ENCODE measurements at places on chromosomes 4 and X.

GRCh38 chr4:168723569-168723968 lies 226.7 kb downstream of the PALLD start:
- DNase-seq, result no peak

- DNase-seq, result no peak
Measured at GRCh38 chrX:113726898-113727297, 857.0 kb upstream of the HTR2C start.

DNA sequence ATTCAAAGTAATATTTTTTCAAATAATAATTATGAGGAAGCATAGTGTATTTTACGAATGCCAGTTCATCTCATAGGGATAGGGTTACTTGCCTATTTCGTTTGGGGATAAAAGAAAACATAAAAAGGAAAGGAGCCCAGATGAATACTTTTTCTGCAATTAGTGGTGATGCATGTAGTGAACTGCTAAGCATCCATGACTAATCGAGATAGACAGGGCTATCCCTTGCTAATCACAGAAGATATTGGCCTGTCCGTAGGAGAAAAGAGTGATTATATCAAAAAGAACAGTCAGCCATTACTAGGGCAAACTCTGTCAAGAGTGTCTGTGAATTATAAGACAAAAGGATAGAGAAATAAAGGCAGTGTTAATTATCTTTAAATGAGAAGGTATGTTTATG lies 746.1 kb downstream of the C4orf33 start:
- no peak for DNase-seq

GRCh38 chrX:46978341-46979291 lies 66.4 kb downstream of the JADE3 start:
- peak; percentile 71 for DNase-seq

- DNase-seq, result no peak
Measured at GRCh38 chrX:100599456-100599855, 14.7 kb downstream of the TNMD start.

DNA sequence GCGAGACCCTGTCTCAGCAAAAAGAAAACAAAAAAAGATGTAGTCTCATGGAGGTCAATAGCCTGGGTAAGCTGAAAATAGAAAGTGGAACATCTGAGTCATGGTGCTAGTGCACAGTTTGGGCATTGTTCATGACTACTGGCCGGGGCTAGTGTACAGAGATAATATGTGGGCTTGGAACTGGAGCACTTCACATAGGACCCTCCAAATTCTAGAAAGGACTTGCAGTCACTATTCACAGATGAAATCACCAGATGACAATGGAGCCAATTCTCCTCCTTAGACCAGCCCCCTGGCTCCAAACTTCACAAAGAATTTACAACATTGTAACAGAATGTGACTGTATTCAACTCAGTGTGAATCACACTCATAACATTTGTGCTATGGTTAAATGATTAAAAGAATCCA lies 367.8 kb upstream of the SLC7A11 start:
- DNase-seq, result no peak

DNA sequence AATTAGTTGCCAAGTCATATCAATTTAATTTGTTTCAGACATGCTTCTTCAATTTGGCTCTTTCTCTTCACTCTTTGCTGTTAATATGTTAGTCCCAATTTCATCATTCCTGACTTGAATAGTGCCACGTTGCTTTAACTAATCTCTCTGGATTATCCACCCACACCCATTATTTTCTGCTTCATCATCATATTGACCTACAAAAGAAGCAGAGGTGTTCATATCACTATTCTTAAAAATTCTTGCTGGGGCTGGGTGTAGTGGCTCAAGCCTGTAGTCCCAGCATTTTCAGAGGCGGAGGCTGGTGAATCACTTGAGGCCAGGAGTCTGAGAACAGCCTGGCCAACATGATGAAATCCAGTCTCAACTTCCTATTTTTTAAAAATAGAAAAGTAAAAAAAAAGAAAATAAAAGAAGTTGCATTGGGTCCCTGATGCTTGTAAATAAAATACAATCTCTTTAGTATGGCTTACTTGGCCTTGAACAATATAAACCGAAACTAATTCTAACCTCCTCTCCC lies 65.7 kb upstream of the KCNIP4 start:
- DNase-seq, result no peak

- DNase-seq, result no peak
Measured at GRCh38 chrX:108735679-108736508, 469 bp downstream of the IRS4 start.

- DNase-seq, result no peak
Measured at GRCh38 chr4:127748957-127749356, 18.8 kb downstream of the SLC25A31 start.

- no peak for DNase-seq
Measured at GRCh38 chr4:82458729-82459128, 28.3 kb downstream of the ENOPH1 start.

DNA sequence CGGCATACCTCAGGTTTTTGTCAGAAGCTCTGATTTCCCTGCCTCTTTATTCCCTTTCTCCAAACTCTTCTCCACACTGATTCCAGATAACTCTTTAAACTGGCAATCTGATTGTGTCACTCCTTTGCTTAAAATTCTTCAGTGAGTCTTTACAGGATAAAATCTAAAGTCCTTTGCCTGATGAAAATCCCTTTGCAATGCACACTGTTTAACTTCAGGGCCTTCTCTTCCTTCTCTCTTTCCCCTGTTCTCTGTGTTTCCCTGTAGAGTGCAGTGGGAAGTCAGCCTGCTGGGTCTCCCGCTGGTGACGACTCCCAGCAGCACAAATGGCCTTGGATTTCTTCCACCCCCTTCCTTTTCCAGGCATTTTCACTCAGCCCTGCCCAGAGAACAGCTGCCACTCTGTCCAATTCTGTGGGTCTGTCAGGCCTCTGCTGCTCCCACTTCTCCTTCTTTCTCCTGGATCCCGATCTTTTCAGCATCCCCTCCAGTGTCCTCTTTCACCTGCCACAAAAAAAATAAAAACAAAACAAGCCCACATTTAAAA lies 189.9 kb upstream of the NWD2 start:
- no peak for DNase-seq

All from memory B cell (primary cell).